ENCODE measurements at places on chromosomes 6 and 20. TPM values are rescaled to one million over a fixed set of nuclear protein-coding genes. Genes with fewer than 3 reads are reported as not detected.

DNA sequence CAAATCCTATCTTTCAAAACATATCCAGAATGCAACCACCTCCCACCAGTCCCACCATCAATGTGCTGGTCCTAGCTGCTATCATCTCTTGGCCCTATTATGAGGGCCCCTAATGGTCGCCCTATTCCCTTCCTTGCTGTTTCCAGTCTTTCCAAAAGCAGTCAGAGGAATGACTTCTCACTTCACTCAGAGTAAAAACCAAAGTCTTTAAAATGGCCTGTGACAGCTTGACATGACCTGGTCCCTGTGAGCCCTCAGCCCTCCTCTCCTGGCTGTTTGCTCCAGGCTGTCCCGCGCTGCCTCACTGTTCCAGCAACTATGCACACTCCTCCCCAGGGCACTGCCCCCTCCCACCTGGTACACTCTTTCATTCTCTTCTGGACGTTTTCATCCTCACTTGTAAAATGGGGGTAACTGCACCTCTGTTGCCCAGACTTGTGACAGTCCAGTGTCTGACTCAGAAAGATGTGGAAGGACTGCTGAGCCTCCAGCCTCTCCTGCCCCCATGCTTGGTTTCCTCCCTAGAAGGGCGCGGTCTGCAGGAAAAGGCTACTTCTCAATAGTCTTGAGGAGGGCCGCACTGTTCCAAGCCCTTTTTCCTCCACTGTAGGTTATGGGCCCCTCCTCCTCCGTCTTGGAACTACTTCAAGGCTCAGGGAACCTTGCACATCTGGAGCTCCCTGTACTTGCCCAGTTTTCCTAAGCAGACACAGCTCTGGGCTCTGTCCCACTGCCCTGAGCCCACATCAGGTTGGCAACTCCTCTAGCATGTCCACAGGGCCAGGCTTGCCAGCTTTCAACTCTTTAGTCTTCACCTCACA is 64.7 kb downstream of the MYH7B start:
- H3K36me3 ChIP-seq, result peaks cover 100% of the 10 kb centered on the region
- H3K27ac ChIP-seq, result no peak overlapping the region
- H3K4me1 ChIP-seq, result peaks cover under 1% of the 10 kb centered on the region
- no peak overlapping the region for H3K4me3 ChIP-seq
- DNase-seq, result no peak
- no peaks in the 10 kb centered on the region for H3K27me3 ChIP-seq

The HDGFL1 gene
- total RNA-seq, result not detected

DNA sequence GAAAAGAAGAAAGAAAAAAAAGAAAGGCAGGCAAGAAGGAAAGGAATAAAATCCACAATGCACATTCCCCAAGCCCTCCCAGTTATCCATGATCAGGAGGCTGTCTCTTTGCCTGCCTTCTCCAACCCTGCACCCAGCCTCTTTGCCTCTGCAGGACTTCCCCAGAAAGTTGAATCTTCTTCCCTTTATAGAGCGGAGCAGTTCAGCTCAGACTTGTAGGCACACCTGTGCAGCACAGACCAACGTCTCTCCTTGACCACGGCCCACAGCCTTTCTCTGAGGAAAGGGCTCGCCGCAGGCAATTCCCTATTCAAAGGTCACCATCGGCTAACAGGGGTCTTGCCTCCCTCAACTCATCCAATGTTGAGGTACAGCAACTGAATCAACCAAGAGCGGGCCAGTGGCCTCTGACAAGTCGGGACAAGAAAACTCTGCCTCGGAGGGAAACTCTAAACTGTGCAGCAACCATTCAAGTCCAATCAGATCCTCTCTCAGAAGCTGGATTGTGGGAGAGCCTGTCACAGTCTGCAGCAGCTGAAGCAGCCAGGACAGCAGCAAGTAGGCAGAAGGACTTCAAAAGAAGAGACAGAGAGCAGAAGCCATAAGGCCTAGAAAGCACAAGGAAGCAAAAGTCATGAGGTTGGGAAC is 529.2 kb upstream of the JARID2 start:
- DNase-seq, result no peak
- peaks cover 63% of the 10 kb centered on the region for H3K4me1 ChIP-seq
- H3K27ac ChIP-seq, result no peak overlapping the region
- no peak overlapping the region for H3K4me3 ChIP-seq

DNA sequence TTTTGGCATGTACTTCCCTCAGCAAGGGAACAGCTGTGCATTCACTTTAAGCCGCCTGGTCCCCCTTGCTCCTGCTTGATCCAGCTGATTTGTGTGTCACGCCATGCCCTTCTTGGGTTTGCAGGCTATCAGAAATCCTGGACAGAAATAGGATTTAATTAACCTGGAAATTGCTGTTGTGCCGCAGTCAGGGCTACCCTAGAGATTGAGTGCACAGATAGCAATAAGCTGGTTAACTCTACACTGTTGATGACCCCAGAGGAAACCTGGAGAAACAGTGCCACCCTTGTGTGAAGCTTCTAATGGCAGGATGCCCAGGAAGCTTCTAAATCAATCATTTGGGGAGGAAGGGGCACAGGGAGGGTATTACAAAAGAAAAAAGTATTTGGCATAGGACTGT is 199.0 kb downstream of the JARID2 start:
- H3K4me1 ChIP-seq, result peaks cover 20% of the 10 kb centered on the region
- no peaks in the 10 kb centered on the region for H3K27me3 ChIP-seq
- H3K4me3 ChIP-seq, result no peak overlapping the region
- no peaks in the 10 kb centered on the region for H3K36me3 ChIP-seq
- H3K27ac ChIP-seq, result no peak overlapping the region
- no peak for DNase-seq

DNA sequence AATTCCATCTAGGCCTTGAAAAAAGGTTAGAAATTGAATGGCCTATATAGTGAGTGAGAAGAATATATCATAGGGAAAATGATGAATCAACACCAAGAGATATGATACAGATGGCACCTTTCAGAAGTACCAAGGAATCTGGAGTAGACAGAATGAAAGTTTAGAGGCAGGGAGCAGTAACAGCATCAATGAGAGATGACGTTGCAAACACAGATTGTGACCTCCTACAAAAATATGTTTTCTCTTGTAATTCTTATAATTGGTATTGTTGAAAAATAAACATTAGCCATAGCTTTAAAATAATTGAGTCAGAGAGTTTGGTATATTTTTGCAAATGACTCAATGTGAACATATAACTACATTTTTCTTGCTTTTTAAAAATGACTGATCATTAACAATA is 1223.1 kb upstream of the GJE1 start:
- H3K27ac ChIP-seq, result no peak overlapping the region
- H3K27me3 ChIP-seq, result no peaks in the 10 kb centered on the region
- no peak overlapping the region for H3K4me3 ChIP-seq

The BMP7 gene
- 1.5 TPM for total RNA-seq

DNA sequence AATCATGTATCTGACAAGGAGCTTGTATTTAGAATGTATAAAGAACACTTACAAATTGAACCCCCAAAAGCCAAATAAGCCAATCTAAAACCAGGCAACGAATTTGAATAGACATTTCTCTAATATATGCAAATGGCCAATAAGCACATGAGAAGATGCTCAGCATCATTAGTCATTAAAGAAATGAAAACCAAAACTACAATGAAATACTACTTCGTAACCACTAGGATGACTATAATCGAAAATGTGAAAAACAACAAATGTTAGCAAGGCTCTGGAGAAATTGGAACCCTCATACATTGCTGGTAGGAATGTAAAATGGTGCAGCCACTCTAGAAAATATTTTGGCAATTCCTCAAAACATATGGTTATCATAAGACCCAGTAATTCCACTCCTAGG is 105.8 kb upstream of the TOP1 start:
- H3K27me3 ChIP-seq, result no peaks in the 10 kb centered on the region
- DNase-seq, result no peak

- H3K27me3 ChIP-seq, result no peaks in the 10 kb centered on the region
- no peak for DNase-seq
- no peaks in the 10 kb centered on the region for H3K36me3 ChIP-seq
- H3K4me1 ChIP-seq, result no peaks in the 10 kb centered on the region
Observed at GRCh38 chr20:137668-138490, 4.5 kb upstream of the DEFB126 start.

The VGLL2 gene
- not detected for total RNA-seq

- no peaks in the 10 kb centered on the region for H3K27me3 ChIP-seq
- peaks cover 61% of the 10 kb centered on the region for H3K4me1 ChIP-seq
- no peak overlapping the region for H3K27ac ChIP-seq
- peak; percentile 69 for DNase-seq
- peaks cover 41% of the 10 kb centered on the region for H3K36me3 ChIP-seq
Observed at GRCh38 chr20:32454164-32455145, 96.3 kb downstream of the ASXL1 start.

GRCh38 chr6:46025573-46025972 is 9.9 kb upstream of the CLIC5 start:
- H3K27me3 ChIP-seq, result no peaks in the 10 kb centered on the region
- no peaks in the 10 kb centered on the region for H3K4me1 ChIP-seq
- H3K36me3 ChIP-seq, result no peaks in the 10 kb centered on the region
- H3K4me3 ChIP-seq, result no peak overlapping the region
- no peak for DNase-seq

- H3K4me3 ChIP-seq, result no peak overlapping the region
- no peaks in the 10 kb centered on the region for H3K27me3 ChIP-seq
- no peaks in the 10 kb centered on the region for H3K4me1 ChIP-seq
- no peaks in the 10 kb centered on the region for H3K36me3 ChIP-seq
- no peak for DNase-seq
Observed at GRCh38 chr20:48154040-48154765, 368.9 kb upstream of the SULF2 start.

DNA sequence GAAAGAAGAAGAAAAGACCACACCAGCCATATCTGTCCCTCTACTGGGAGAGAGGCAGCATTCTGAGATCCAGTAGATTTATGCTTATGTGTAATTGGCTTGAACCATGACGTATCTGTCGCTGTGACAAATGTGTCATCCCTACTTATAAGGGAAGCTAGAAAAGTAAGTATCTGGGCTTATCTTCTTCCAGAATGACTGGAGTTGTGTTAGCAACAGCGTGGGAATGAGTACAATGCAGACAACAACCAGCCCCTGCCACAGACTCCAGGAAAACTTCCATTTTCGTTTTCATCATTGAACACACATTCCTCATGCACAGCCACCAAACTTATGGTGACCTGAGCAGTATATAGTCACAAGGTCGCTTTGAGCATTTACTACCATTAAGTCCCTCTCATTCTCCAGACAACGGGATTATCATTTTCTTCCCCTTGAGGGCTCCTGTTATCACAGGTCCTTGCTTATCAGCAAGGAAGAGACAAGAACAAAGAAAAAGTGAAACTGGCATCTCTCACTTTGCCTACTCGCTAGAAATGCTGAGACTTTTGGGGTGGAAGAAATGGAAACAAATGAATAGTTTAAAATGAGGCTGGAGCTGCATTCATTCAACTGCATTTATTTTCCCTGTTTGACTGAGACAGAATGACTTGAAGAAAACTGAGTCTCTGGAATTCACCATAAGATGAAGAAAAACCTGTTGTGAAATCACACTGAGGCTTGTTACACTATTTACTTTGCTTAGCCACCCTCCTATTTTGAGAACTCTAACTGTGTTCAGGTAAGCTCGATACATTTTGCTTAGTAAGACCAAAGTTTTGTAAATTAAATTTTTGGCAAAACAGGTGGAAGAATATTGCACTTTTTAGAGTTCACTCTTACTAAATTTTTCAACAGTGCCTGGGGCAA is 149.3 kb upstream of the FOXQ1 start:
- no peak for DNase-seq
- no peak overlapping the region for H3K27ac ChIP-seq
- no peaks in the 10 kb centered on the region for H3K36me3 ChIP-seq
- peak overlapping the region; percentile 2 for H3K4me3 ChIP-seq
- H3K27me3 ChIP-seq, result no peaks in the 10 kb centered on the region

- H3K4me3 ChIP-seq, result no peak overlapping the region
- DNase-seq, result no peak
- H3K4me1 ChIP-seq, result no peaks in the 10 kb centered on the region
- H3K36me3 ChIP-seq, result no peaks in the 10 kb centered on the region
- no peak overlapping the region for H3K27ac ChIP-seq
Observed at GRCh38 chr6:73969971-73970970, 274.3 kb downstream of the CD109 start.

DNA sequence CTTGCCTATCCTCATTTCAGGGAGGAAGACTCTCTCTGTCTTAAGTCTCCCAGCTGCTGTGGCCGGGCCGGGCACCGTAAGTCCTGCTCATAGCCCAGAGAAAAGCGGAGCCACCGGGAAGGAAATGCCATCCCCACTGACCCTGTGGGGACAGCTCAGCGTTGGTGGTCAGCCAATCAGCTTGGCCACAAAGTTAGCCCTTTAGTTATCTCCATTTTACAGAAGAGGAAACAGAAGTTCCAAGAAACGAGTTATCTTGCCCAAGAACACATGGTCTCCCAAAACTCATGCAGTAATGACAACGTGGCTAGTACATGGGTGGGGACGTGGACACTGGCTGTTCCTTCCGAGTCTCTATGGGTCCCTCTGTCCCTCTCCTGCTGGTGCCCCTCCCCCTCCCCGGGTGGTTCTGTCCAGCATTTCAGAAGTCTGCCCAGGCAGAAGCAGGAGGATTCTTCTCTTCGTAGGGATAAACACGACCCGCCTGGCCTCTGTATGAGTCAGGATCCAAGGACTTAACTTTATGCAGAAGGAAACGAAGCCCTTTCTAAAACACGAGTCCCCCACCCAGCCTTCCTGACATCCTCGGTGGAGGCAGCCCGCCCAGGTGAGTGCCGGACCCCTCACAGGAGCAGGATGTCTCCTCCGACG is 273.8 kb downstream of the CDH4 start:
- no peaks in the 10 kb centered on the region for H3K36me3 ChIP-seq
- H3K27ac ChIP-seq, result no peak overlapping the region
- H3K4me1 ChIP-seq, result no peaks in the 10 kb centered on the region
- H3K27me3 ChIP-seq, result no peaks in the 10 kb centered on the region
- no peak overlapping the region for H3K4me3 ChIP-seq

DNA sequence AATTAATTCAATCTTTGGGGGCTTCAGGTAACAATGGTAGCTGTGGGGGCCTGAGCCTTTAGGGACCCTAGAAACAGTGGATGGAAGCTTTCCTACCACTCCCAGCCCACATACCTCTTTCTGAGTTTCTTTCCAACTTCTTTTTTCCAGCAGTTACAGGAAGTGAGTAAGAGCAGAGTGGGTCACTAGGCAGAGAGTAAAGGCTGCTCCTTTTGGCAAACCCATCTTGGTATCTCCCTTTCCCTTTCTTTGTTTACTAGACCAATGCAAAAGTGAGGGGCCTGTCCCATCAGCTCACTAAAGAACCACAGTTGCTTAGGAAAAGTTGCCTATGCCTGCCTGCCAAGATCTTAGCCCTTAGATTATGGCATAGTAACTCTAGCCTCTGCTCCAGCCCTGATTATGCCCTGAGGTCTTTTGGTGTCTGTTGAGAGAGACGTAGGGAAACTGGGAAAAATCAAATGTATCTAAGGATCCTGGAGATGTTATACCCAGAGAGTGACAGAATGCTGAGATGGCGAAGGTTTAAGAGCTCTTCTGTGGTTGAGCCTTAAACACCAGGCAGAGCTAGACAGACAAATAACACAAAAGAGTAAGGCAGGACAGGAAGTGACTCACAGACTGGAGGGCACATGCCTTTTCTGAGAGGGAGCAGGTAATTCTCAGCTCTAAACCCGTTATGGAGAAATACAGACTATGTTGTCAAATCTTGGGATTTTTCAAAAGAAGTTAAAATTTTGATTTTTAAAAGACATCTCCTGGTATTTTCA is 31.3 kb downstream of the TRMT6 start:
- H3K27me3 ChIP-seq, result no peaks in the 10 kb centered on the region
- H3K27ac ChIP-seq, result no peak overlapping the region
- no peak for DNase-seq
- H3K4me3 ChIP-seq, result no peak overlapping the region
- H3K36me3 ChIP-seq, result no peaks in the 10 kb centered on the region
